Activated CD8-positive, alpha-beta T cell treated with anti-CD3 and anti-CD28 coated beads for 36 hours (primary cell): ENCODE measurements at places on chromosomes 6 and 20. TPM values are rescaled to one million over a fixed set of nuclear protein-coding genes. Genes with fewer than 3 reads are reported as not detected.

BPIFB4 gene
- total RNA-seq: not detected

SDCBP2 gene
- total RNA-seq: 3.7 TPM

GRCh38 chr6:156451088-156451487, 326.1 kb upstream of the ARID1B start:
- DNase-seq: no peak

DNA sequence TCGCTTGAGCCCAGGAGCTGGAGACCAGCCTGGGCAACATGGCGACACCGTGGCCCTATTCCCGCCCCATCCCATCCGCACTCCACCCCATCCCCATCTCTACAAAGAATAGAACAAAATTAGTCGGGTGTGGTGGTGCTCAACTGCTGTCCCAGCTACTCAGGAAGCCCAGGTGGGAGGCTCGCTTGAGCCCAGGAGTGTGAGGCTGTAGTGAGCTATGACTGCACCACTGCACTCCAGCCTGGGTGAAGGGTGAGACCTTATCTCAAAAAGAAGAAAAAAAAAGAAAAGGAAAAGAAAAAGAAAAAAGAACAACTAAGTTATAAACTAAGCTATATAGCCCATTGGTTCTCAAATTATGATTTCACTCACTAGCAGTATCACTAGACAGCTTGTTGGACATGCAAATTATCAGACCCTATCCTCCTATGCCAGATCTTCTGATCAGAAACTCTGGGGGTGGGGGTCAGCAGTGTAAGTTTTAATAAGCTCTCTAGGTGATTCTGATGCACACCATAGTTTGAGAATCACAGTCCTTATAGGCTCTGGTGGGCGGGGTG, 491 bp upstream of the ITCH start:
- no peak for DNase-seq

DNA sequence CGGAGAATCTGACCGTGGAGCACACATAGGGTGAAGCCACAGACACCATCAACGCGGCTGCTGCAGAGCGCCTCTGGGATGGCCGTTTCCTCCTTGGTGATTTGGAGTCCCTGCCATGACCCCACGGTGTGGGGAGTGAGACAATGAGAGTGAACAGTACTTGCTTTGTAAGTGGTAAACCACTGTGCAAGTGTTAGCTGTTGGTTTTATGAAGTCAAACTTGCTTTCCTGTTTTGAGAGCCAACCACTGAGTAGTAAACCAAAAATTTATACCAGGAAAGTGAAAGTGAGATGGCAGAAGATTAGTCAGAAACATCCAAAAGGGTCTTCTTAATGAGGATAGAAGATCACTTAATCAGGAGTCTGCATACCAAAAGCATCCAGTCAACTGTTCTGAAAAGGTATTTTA, 160.7 kb downstream of the FOXC1 start:
- peak; percentile 76 for DNase-seq

GRCh38 chr20:58775371-58775770, 75.3 kb downstream of the GNAS-AS1 start:
- DNase-seq: no peak

- no peak for DNase-seq
Observed at GRCh38 chr6:137432054-137432611, 62.1 kb downstream of the OLIG3 start.

GRCh38 chr6:156957931-156958547, 180.9 kb downstream of the ARID1B start:
- DNase-seq: no peak

GRCh38 chr6:134619077-134619476, 301.2 kb upstream of the SGK1 start:
- DNase-seq: no peak

DNA sequence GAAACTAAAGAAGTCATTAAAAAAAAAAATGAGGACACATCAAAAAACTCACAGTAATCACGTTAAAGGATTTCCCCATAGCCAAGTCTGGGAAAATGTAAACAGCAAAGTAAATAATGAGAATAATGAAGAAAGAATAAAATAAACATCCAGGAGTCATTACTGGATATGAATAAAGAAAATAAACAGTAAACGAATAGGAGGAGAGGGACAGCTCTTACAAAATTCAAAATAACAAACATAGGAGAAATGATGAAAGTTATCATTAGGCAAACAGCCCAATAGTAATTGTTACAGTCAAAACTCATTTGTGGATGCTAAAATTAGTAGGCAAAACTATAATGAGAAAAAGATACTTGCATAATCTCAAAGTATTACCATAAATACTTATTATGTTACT, 8.0 kb upstream of the UBD start:
- no peak for DNase-seq

- DNase-seq: no peak
Observed at GRCh38 chr20:831956-832355, 1.6 kb upstream of the FAM110A start.

- DNase-seq: no peak
Observed at GRCh38 chr20:19431316-19431700, 218.9 kb downstream of the SLC24A3 start.

GRCh38 chr6:43782764-43783513, 12.9 kb downstream of the VEGFA start:
- DNase-seq: no peak

GRCh38 chr6:110786696-110787095, 28.6 kb downstream of the CDK19 start:
- DNase-seq: no peak

- DNase-seq: no peak
Observed at GRCh38 chr20:39623584-39624234, 661.6 kb downstream of the DHX35 start.

DNA sequence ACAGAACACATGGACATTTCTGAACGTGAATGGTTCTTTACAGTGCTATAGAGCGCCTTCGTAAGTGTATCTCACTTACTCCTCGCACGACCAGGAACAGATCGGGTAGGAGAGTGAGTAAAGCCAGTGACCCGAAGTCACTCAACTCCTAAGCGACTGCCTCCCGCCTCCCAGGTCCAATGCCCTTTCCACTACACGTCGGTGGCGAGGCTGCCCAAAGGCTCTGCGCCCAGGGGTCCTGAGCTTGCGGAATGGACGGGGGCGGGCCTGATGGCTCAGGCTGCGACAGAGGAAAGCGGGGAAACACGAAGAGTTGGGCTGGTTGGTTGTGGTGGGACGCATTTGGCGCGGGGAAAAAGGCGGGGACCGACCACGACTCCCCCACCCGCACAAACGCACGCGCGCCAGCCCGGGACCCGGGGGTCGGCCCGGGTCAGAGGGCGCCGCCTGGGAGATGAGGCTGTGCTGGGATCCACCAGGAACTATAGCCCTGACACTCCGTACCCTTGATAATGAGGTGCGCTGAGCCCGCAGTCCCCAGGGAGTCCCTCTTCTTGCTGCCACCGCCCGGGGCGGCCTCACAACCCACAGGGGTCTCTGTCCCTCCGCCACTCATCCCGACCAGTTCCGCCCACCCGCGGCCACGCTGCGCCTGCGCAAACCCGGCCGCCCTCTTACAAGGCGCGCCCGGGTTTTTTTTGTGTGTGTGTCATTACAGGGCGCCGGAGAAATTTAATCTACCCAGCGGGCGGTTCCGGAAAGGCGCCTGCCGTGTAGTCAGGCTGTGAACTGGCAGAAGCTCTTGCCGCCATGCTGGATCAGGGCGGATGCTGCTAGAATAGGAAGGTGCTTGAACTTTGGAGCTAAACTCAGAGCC, at the start of gene BLOC1S5:
BLOC1S5 (minus strand) TSS at position 629 of the 877 bp plus-strand sequence; CDS start at position 616, 13 bp downstream.
- DNase-seq: peak; percentile 99

DNA sequence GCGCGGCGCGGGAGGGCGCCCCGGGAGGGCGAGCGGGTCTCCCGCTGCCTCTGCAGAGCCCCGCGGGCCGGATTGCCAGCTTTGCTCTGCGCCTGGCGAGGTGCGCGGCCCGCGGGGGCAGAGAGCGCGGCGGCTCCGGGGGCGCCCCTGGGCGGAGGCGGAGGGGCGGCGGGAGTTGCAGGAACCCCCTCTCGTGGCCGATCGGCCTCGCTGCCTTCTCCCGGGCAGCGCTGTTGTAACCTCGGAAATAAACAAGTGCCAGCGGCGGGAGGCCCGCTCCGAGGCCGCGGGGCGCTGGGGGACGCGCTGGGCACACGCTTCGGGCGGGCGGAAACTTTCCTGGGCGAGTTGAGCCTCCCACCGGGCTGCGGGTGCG, 1.2 kb downstream of the CDH4 start:
- DNase-seq: no peak

DNA sequence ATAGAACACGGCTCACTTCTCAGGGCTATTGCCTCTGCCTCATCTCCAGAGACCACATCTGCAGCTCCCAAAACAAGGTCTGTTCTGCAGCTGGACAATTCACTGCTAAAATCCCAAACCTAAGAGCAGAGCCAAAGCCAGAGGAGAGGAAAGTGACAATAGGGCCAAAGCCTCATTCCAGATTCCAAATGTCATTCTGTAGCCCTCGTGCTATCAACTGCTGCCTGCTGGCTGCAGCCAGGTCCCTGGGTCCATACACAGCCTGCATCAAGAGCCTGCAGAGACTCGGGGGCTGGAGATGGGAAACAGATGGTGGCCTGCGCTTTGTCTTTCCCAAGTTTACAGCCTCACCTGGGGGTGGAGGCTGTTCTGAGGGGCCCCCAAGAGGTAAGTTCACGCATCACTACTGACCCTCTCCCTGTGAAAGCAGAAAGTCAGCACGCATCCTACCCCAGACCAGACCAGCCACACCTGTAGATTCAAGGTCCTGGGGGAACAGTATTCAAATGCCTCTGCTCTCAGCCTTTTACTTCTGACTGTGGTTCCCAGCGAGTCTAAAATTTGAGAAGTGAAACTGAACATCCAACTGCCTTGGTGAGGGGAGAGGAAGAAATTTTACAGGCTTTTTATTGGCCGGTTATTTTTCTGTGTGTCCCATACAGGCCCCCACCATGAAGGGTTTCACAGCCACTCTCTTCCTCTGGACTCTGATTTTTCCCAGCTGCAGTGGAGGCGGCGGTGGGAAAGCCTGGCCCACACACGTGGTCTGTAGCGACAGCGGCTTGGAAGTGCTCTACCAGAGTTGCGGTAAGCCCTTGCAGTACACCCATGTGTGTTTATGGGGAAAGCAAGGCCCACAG, at the start of gene LY86:
LY86 (plus strand) TSS at position 657 of the 860 bp plus-strand sequence; CDS start at position 672, 15 bp downstream.
- DNase-seq: peak; percentile 25

DNA sequence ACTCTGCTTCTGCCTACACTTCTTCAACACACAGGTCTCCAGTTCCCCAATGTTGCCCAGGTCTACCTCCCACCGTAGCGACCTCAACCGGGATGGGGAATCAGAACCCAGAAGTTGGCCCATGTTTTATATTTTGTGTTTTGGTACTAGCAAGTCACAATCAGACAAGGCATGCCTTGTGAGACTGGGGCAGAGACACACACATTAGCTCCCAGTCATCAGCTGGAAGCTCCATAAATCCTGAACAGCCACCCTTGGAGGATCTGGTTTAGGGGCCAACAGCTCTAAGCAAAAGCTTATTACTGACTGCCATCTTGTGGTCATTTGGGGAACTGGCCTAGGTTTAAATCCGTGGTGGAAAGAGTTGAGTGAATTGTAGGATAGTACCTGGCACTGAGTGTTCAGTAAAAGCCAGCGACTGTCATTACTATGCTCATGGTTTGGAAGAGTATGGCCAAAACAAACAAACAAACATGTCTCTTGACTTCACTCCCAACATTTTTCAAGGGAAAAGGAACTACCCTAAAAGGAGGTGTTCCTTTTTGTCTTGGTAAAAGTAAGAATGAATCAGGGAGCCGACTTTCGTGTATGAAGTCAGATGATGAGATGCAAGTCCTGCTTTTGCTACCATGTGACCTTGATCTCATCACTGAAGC, 40.5 kb downstream of the PIM1 start:
- DNase-seq: peak; percentile 87
